ENCODE measurements at places on chromosomes 7 and 10.

- DNase-seq = no peak
These were observed 23.1 kb upstream of the DDIT4 start for GRCh38 chr10:72250666-72251065.

DNA sequence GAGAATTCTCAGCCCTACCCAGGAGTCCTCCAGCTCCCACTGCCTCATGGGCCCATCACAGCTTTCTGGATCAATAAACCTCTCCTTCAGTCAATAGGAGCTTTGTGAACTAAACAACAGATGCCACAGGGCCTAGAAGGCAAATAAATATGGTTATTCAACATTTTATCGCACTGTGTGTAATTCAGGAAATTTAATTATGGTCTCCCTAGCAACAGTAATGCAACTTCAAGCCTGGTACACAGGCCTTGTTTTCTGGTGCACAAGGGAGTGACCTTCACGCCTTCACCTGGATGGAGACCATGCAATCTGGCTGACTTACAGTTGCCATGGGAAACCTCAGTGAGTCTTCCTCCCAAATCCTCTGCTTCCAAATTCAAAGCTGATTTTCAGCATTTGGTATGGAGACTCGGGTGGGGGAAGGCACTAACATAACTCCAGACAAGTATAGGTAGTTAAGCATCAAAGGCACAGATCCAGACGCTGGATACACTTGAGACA lies 441.0 kb upstream of the NPVF start:
- no peak for DNase-seq

DNA sequence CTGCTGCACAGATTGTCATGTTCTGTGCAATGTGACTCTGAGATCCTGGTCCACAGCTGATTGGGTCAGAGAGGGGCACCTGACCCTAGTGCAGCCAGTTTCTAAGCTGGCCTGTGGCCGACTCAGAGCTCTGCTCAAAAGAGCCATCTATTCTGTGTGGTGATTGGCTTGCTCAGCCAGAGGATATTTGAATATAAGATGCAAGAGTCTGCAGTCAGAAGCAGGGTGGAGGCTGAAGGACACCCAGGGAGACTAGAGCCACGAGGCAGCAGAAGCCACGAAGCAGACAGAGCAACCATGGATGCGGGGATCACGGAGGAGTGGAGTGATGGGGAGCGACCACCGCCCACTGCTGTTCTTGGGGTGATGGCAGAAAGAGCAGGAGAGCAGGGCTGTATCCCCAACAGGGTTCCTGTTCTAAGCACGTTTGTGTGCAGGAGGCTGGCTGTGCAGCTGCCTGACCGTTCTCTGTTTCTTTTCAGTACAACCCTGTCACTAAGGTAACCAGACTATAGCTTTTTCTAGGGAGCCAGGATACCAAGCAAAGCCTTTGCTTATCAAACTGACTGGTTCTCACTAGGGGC lies 19.5 kb upstream of the RHEB start:
- DNase-seq = no peak

GRCh38 chr10:103833731-103834365 lies 21.5 kb downstream of the SH3PXD2A start:
- no peak for DNase-seq

DNA sequence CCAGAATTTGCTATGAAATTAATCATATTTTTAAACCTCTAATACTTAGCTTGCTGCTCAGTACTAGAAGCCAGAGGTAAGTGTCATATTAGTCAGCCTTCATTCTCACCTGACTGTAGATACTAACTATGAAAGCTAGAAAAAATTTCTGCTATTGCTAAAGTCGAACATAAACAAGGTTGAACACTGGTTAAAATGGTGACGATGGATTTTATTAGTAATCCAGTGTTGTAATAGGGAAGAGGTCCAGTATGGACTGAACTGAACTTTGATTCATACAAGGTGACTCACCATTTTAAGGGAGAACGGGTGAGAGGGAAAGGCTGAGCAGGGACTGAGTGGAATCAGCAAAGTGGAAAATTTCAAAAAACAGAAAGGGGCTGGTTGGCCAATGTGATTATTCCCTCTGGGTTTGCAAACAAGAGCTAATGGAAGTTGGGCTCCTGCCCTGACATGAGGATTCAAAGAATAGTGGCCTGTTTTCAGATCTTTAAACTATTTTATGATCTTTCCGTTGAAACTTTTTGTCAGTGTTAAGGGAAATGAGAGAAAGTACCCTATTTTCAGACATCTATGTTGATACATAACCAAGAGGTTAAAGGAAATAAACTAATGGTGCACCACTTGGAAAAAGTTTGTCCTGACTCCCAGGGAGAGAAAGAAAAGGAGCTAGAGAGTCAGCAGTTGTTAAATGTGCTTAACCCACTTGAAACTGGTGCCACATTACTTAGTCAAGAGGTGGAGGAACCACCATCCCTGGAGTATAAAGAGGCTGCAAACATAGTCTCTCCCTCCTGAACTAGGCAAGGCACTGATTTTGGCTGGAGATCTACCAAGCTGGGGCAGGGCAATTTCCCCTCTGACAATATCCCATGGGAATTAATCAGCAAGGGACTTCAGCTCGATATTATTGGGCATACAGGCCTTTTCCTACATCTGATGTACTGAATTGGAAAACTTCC lies 15.3 kb upstream of the AKR1C1 start:
- no peak for DNase-seq

GRCh38 chr7:140342727-140343514 lies 55.4 kb downstream of the SLC37A3 start:
- DNase-seq = no peak

GRCh38 chr7:28685644-28686417 lies 272.3 kb downstream of the TRIL start:
- DNase-seq = no peak

- DNase-seq = no peak
These were observed 253.2 kb upstream of the SMIM30 start for GRCh38 chr7:113371416-113372043.

DNA sequence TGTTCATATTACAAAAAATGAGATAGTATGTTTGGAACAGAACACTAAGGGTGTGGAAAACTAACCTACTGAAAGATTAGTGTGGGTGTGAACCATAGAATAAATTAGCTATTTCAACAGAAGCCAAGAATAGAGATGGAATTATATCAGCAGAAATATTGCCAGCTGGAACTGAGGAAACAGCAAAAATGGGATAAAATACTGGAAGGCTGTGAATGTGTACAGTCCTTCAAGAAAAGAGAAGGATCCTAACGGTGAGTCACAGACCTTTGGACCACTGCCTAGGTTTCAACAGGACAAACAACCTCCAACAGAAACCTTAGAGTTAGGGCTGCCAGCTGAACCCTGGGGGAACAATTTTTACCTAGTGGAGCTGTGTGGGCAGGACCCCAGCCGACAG lies 395.0 kb downstream of the ZWINT start:
- no peak for DNase-seq

DNA sequence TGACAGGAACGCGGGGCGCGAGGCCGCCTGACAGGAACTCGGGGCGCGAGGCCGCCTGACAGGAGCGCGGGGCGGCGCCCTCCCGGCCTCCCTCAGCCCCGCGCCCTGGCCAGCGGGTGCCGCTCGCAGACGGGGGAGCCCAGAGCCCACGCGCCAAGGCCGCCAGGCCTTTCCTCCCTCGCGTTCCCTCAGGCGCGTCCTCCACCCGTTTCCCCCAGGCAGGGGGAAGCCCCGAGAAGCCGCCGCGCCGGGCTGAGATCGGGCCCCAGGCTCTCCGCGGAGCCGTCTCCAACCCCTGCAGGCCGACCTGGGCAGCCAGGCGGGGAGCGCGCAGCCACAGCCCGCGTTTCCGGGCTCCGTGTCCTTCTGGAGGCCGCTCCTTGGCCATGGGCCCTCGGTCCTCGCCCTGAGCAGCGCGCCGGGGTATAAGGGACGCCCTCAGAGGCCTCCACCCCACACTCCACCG lies 17.7 kb downstream of the PTPRN2 start:
- DNase-seq = no peak

DNA sequence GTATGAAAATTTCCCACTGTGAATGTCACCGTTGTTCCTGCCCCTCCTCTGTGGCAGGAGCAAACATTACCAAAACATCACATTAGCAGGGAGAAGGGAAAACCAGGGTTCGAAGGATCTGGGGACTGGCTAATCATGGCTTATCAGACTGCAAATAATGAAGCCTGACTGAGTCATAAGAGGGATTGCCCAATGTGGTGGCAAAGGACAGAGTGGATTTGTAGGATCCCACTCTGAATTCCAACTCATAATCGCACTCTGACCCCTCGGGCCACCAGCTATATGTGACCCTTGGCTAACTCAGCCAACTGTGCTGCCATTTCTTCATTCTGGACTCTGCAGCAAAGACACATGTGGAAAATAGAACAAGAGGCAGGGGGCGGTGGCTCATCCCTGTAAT lies 347.3 kb upstream of the AUTS2 start:
- no peak for DNase-seq

GRCh38 chr7:4169455-4169854 lies 512.6 kb upstream of the FOXK1 start:
- DNase-seq = no peak

DNA sequence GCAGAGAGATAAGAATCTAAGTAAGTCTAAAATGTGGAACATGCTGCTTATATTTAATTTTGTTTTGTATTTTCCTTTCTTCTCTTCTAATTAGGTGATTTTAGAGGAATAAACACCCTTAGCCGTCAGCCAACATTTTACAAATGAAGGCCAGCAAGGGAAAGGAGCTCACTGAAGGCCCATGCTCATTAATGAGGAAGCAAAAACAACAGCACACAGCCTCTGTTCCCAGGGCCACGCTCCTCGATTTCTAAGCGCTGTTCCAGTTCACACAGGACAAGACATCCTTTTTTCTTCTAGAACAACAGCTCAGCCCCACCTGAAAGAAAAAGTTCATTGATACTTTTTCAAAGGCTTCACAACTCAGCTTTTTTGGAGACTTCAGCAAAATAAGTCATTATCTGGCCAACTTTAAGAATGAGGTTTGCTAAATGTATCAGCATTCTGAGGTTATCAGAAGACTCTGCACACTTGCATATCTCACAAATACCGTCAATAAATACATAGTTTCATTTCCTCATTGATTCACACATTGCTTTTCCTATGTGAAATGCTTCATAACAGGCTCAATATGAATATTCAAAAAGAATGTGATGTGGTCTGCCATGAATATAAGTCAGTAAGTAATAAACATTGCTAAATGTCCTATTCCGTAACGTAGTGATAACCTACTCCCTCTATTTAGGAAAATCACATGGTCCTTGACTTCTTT lies 34.8 kb upstream of the SFMBT2 start:
- no peak for DNase-seq

DNA sequence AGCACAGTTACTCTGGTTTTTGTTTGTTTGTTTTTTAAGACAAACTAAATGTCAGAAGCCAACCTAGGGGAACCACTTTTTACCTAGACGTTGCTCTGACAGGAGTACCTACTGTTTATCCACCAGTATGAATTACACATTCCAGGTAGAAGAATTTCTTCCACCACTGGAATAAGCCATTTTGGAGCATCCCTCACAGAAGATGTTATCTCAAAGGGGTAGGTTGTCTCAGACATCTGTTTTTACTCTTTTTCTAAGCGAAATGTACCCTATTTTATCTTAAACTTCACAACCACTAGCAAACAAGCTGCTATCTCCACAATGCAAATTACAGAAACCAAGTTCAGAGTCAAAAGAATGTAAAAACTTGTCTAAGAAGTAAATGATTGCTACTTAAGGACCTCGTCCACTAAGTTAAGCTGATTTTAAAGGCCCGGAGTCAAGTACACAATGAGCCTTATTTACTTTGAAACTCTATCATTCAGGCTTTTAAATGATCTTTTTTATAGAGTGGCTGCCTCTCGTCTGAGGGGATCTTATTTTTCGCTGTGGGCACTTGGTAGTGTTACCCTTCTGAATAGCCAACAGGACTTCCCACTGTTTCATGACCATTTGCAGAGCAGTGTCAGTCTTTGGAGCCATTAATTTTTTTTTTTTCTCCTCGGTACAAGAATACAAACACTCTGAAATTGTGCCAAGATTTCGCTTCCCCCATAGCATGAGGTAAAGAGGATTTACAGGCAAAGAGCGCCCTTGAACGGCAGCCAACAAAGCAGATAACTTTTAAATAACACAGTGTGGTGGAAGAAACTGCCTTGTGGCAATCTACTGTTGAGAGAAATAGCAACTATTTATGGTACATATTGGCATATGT lies 15.7 kb upstream of the ARMC3 start:
- no peak for DNase-seq

GRCh38 chr7:55303220-55303619 lies 61.9 kb upstream of the LANCL2 start:
- no peak for DNase-seq
